ENCODE measurements at places on chromosomes 5 and 9.

- no peak for DNase-seq
These were observed 15.6 kb upstream of the IRF1 start for GRCh38 chr5:132506094-132506692.

DNA sequence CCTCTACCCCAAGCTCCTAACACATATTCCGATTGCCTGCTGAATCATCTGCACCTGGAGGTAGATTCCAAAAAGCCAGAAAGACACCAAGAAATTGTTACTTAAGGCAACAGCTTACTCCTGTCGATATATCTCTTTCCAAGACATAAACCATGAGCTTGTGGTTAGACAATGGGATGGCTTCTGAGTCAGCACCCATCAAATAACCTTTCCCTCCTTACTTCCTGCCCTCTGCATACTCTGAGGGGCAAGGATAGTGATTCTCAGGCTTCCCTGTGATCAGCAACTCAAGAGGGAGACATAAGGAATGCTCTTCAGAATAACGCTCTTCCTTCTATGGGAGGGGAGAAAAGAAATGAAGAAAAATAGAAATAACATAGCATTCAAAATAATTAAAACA lies 70.9 kb downstream of the TMEM215 start:
- DNase-seq = no peak

GRCh38 chr5:78920604-78921003 lies 64.5 kb downstream of the ARSB start:
- no peak for DNase-seq

DNA sequence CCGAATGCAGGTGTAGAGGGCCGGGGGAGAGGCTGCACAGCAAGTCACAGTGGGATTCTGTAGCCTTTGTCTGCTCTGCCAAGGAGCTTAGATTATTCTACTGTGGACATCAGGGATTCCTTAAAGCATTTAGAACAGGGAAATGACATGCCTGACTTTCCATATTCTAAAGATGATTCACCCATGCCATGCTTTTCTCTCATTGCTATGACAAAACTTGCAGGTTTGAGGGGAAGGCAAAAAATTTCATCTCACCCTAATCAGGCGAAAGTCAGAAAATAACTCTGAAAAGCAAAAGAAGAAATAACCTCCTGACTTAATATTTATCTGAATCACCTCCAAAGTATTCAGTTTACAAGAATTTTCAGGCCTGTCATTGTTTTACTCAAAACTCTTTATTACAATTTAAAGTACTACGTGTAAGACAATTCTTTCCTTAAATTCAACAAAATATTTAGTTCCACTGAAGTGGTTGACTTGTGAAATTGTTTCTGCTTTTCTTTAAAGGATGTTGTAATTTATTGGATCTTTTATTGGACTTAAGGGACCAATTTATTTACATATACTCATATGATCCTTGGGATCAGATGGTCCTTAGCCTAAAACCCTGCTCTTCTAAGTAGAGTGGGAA lies 30.0 kb upstream of the GAS1 start:
- DNase-seq = no peak

DNA sequence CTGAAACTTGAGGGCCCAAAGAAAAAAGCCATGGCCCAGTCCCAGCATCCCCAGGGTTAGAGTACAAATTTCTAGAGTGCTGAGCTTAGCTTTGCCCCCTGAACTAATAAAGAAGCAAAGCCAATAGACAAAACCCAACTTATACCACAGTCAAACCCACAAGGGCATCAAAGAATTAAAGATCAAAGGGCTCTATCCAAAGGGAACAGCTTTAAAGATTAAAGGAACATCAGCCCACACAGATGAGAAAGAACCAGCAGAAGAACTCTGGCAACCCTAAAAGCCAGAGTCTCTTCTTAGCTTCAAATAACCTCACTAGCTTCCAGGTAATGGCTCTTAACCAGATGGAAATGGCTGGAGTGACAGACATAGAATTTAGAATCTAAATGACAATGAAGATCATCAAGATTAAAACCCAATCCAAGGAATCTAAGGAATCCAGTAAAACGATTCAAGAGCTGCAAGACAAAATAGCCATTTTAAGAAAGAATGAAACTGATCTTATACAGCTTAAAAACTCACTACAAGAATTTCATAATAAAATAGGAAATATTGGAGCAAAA lies 93.9 kb downstream of the YIPF5 start:
- no peak for DNase-seq

DNA sequence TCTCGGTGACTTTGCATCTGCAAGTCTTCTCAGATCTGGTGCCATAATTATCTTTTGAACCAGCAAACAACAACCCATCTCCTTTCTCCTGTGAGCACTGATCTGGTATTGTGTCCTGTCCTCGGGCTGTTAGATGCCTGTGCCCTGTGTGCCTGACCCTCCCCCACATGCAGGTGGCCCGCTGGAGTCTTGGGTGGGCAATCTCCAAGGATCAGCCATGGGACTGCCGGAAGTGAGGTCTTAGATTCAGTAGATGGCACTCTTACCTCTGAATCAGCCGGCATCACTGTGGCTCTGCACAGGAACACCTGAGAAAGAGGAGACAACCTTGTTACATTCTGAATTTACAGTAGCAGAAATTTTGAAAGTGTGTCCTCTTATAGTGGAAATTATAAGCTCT lies 172.4 kb downstream of the IRX2 start:
- no peak for DNase-seq

GRCh38 chr5:176360894-176361436 lies 599 bp downstream of the KIAA1191 start:
- no peak for DNase-seq

- DNase-seq = no peak
These were observed 31.2 kb upstream of the GALNT10 start for GRCh38 chr5:154159343-154159742.

- DNase-seq = no peak
These were observed 56.0 kb upstream of the PCAT7 start for GRCh38 chr9:94498801-94499453.

DNA sequence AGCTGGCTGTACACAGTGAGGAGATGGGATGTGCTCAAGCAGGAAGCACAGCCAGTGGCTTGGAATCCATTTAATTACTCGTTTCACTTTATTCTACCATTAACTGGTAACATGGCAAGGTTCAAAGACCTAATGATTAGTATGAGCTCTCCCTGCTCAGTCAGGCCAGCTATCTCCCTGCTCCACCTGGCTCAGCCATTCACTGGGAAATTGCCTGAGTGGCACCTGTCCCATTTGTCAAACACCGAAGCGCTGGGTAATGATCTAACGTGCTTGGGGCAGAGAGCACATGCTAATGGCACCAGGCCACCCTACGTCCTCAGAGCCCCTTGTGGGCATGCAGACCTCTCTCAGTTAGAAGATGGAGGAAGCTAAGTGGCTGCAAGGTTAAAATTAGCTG lies 162.2 kb downstream of the TTLL11 start:
- no peak for DNase-seq
